AG04449 (cell line): ENCODE measurements at places on chromosomes 1 and 21.

- no peak for DNase-seq
Measured at GRCh38 chr1:63915121-63915520, 141.3 kb downstream of the ROR1 start.

DNA sequence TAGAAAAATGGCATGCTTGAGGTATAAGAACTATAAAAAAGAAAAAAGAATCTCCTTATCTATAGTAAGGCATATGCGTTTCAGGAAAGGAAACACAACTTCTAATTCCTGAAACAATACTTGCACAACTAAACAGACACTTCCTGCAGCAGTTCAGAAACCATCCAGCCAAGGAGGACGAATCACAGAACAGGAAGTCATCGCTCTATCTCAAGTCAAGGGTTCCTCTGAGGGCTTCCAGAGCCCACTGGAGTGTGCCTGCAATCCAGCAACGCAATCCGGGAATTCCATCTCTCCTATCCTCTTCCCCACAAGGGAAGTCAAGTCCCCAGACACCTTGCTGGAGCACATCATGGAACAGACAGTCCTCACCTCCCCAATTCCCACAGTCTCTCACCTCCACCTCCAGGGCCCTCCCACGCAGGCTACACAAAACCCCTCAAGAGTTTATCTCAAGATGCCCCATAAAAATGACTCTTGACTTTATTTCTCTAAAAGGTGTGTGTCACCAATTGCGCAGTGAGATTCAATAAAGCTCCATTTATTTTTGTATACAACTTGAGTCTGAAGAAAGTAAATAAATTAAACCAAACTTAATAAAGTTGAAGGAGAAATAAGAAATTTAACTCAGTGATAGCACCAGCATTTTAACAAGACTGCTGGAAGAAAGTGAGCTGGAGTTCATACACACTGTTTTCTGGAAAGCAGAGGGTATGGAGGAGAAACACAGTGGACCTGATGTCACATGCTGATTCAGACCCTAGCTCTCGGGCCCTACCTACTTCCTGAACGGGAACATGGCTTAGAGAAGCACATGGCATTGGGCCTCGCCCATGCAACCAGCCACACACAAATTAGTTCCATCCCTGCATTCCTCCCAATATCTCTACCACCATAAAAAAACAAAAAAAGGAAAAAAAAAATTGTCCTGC lies 39.9 kb downstream of the SIPA1L2 start:
- DNase-seq, result no peak

DNA sequence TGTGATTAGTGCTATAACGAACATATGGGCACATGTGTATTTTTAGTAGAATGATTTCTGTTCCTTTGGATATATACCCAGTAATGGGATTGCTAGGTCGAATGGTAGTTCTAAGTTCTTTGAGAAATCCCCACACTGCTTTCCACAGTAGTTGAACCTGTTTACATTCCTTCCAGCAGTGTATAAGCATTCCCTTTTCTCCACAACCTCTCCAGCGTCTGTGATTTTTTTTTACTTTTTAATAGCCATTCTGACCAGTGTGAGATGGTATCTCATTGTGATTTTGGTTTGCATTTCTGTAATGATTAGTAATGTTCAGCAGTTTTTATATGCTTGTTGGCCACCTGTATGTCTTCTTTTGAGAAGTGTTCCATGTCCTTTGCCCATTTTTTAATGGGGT lies 81.8 kb upstream of the SLC44A3 start:
- DNase-seq, result no peak

GRCh38 chr21:38667291-38667870 lies 138.3 kb upstream of the ETS2 start:
- DNase-seq, result no peak

DNA sequence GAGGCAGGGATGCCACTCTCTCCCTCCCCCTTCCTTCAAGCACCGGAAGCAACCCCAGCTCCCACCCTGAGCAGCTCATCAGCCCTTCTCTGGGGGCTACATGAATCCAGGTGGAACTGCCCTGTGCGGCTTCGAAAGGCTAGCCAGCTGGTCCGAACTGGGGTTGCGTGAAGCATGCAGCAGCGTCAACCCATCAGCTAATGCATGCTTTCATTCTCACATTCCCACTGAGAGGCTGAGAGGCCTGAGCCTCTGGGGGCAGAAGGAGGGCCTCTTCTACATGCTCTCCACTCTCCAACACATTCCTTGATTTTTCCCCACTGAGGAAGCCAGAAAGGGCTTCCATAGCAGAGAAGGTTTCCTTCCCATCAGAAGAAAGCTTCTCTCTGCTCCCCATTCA lies 5.6 kb downstream of the RXRG start:
- no peak for DNase-seq

- no peak for DNase-seq
Measured at GRCh38 chr21:22280851-22281250, 1282.6 kb downstream of the NCAM2 start.

GRCh38 chr1:156052862-156053767 lies 483 bp downstream of the UBQLN4 start:
- DNase-seq, result no peak
